ENCODE measurements at places on chromosomes 7 and 10. TPM values are rescaled to one million over a fixed set of nuclear protein-coding genes. Genes with fewer than 3 reads are reported as not detected.

The TCAF2 gene
- total RNA-seq: 0.36 TPM

The CD36 gene
- not detected for total RNA-seq

The PITX3 gene
- 0.32 TPM for total RNA-seq

The PKD2L1 gene
- total RNA-seq: not detected

The SHTN1 gene
- 33.1 TPM for total RNA-seq

The FFAR4 gene
- 0.27 TPM for total RNA-seq

The PDK4 gene
- 4.5 TPM for total RNA-seq

Data from A549 treated with CpdA at 1 μM for 4 hours (cell line).